ENCODE measurements at places on chromosomes 12 and 14. TPM values are rescaled to one million over a fixed set of nuclear protein-coding genes. Genes with fewer than 3 reads are reported as not detected.

Gene CMKLR1
- not detected for total RNA-seq

Gene LYZ
- total RNA-seq: not detected

Gene FSCB
- total RNA-seq: not detected

Gene LRP1-AS
- not detected for total RNA-seq

Gene NFKBIA
- total RNA-seq: 147 TPM

Gene NDUFB1
- 522 TPM for total RNA-seq

Gene ADAM20
- not detected for total RNA-seq

Gene KCNK10
- total RNA-seq: not detected

Gene PLEK2
- 11.9 TPM for total RNA-seq

Gene AICDA
- not detected for total RNA-seq

Gene MYH6
- total RNA-seq: not detected

Gene OLR1
- total RNA-seq: 36.9 TPM

Gene TNFAIP2
- total RNA-seq: 45.6 TPM

Gene KCNA1
- total RNA-seq: not detected

Gene RNF212B
- not detected for total RNA-seq
